Activated naive CD4-positive, alpha-beta T cell (primary cell): ENCODE measurements at places on chromosomes 6 and 20.

- no peak for DNase-seq
These were observed 393.6 kb downstream of the BTBD3 start for GRCh38 chr20:12311094-12311865.

DNA sequence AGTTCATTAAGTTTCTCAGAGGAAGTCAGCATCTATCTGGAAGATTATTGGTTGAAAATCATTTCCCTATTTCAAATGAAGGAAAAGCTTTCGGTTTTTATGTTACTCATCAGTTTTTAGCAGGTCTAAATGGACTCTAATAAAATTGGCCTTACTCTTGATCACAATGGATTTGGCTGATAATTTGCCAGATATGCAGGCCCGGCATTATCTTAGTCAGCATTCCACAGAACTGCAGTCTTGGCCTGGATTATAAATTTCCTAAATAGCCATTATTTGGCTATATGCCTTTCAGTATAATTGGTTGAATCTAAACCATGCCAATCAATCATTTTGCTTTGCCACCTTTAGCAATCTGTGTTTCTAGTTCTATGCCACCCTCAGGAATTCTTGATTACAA lies 91.7 kb upstream of the KCNQ5 start:
- DNase-seq = no peak

GRCh38 chr6:36963451-36964290 lies 9.1 kb downstream of the PI16 start:
- no peak for DNase-seq

DNA sequence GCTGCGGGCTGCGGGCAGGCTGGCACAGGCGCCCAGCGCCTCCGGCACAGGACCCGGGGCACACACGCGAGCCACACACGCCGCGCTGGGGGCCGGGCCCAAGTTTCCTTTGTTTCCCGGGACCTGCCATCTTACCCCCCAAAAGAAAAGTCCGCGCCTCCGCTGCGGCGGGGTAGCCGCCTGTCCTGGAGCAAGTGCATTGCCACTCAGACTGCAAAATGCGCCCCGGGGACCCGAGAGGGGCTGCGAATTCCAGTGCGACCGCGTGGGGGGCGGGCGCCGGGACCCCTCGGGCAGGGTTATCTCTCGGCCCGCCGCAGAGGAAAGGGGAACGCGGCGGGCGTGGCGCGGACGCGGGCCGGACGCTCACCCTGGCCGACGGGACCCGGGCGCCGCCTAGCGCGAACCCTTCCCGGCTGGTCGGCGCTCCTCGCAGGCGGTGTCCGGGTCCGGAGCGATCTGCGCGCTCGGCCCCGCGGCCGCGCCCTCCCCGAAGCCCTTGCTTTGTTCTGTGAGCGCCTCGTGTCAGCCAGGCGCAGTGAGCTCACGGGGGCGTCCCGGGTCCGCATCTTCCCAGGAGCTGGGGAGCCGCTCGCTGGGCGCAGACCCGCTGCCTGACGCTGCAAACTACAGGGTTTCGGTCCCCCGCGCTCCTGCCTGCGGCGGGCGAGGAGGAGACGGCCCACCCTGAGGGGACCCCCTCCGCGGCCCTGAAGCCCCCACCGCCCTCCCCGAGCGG lies 639 bp upstream of the CD24 start:
- no peak for DNase-seq

DNA sequence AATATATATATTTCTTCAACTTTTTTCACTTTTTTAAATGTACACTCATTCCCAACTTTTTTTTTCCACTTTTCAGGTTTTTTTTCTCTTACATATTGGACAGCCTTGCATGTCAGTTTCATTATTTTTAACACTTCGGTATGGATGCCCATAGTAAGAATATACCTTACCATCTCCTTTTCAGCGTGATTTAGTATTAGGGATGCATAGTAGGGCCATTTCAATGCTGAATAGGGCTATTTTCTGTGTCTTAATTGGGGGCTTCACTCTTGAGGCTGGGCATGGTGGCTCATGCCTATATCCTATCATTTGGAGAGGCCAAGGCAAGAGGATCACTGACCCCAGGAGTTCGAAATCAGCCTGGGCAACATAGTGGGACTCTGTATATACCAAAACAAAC lies 6.7 kb downstream of the RNF114 start:
- no peak for DNase-seq

GRCh38 chr20:32336918-32337347 lies 21.2 kb upstream of the ASXL1 start:
- DNase-seq = no peak
